ENCODE measurements at places on chromosomes 1 and 21.

- DNase-seq, result no peak
Observed at GRCh38 chr1:113192242-113192641, 119.2 kb downstream of the LRIG2 start.

DNA sequence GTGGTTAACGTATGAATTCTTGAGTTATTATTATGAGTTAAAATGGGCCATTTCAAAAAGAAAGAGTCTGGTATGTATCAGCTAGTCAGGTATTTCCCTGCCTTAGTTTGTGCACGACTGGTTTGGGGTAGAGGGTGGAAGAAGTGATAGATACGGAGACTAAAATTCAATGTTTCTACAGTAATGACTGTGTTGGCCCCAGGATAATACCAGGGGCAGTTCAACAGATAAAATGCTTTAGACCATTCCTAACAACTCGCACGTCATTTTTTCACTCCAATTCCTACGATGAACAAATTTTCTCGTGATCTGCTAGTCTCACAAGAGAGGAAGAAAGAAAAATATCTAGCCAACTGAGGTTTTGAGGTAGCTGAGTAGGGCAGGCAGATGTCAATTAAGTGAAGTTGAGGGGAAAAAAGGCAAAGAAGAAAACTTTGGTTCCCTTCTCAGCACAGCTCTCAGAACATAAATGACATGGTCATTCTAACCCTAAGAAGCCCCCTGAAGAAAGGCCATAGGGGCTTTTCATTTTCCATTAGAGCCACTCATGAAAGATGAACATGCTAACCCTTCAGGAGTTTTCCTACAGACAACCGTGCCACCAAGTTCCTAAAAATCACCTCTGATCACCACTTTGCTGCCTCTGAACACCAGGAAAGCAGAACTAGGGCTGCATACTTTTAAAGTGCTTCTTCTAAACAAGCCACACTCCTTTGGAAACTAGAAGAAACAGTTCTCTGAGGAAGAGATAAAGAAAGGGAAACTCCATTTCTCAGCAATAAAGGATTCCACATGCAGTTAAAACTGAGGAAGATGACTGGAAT, 5.6 kb downstream of the MCOLN2 start:
- no peak for DNase-seq

- DNase-seq, result no peak
Observed at GRCh38 chr1:213122514-213122929, 71.5 kb downstream of the RPS6KC1 start.

DNA sequence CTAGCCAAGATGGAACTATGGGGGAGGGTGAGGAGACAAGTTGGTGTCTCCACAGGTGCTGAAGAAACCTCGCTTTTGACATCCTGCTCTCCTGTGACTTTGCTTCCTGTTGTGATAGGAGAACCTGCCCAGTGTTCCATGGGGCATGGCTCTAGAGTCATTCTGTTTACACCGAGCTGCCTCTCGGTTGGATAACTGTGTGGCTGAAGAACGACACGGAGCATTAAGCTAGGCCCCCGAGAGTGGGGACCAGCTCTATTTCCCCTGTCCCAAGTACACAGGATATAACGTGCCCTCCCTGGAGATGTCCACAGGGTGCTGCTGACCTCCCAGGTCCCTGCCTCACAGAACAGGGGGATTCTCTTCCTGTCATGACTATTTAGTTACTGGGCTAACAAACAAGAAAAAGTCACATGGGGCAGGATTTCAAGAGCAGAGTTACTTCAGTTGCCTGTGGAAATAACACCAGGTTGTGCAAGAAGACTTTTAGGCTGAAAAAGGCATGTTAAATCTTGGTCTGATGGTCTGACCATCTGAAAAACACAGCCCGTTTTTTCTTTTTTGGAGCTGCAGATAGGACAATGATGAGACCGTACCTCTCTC, 29.4 kb upstream of the PPP2R5A start:
- no peak for DNase-seq

DNA sequence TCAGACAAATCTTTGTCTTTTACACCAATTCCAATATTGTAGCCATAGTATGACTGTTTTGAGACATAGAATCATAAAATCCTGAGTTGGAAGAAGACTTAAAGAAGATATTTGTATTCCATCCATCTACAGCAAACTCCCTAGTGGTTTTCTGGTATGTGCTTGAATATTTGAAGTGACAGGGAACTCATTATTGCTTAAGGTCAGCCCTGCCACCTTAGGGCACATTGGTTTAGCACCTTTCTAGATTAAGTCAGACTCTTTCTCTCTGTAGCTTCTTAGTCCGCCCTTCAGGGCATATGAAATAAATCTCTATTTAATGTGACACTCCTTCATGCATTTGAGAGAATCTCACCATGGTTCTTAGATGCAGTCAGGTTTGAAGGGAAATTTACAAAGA, 49.8 kb downstream of the PTGER3 start:
- DNase-seq, result no peak

GRCh38 chr1:90175490-90176167, 180.7 kb downstream of the ZNF326 start:
- DNase-seq, result no peak

GRCh38 chr1:210908257-210908656, 225.7 kb downstream of the KCNH1 start:
- no peak for DNase-seq

- no peak for DNase-seq
Observed at GRCh38 chr1:66413136-66413837, 120.7 kb upstream of the SGIP1 start.
